ENCODE measurements at places on chromosomes 2 and 18.

- DNase-seq = no peak
Observed at GRCh38 chr18:55382277-55382805, 205.7 kb downstream of the TCF4 start.

GRCh38 chr2:31217465-31218200 lies at the start of gene CAPN14:
TSS of gene CAPN14 (minus strand) at chr2:31217515. CDS start at chr2:31205447, 12,068 bp downstream.
- DNase-seq = no peak

DNA sequence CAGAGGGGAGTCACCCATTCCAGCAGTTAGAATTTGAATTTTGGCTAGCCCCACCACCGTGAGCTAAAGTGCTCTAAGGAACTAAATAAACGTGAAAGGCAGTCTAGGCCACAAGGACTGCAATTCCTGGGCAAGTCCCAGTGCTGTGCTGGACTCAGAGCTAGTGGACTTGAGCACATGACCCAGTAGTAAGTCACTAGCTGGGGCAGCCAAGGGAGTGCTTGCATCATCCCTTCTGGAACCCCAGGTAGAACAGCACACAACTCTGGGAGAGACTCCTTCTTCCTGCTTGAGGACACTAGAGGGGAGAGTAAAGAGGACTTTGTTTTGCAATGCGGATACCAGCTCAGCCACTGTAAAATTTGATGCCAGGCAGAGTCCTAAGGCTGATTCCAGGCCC lies 672.2 kb downstream of the CPS1 start:
- no peak for DNase-seq

- no peak for DNase-seq
Observed at GRCh38 chr2:172066394-172066886, 18.9 kb upstream of the DLX1 start.

GRCh38 chr2:224753743-224754540 lies 37.8 kb upstream of the CCDC195 start:
- no peak for DNase-seq

DNA sequence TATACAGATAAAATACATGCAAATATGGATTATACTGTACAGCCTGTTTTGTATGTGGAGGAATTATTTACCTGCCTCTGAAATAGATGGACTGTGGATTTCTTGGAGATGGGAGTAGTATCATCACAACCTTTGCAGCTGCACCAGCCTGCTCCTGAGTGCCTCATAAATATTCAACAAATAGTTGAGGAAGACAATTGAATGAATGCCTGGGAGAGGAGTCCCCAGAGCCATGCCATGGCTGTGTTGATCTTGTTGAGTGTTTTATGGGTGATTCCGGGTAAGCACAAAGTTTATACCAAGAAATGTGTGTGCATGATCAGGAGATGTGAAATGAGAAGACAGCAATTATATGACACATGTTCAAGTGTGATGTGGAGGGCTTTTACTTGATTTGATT lies 225.0 kb downstream of the FHOD3 start:
- no peak for DNase-seq

GRCh38 chr2:101360232-101360631 lies 27.1 kb downstream of the CREG2 start:
- peak; percentile 81 for DNase-seq

- DNase-seq = peak; percentile 32
Observed at GRCh38 chr18:46324087-46324955, 220.1 kb downstream of the HAUS1 start.

DNA sequence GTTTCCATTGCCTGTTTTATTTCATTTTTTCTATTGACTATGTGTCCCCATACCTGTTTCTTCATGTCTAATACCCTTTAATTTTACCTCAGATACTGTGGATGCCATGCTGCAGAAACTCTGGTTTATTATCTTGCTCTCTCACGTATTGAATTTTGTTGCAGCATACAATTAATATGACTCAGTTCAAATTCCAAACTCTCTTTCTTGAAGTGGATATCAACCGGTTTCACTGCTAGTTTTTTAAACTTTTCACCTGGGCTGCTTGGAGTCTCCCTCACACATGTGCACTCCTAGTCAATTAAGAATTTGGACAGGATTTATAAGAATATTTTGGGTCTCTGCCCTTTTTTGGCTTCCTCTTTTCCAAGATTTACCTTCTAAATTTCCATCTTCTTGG lies 70.6 kb upstream of the CAPN13 start:
- DNase-seq = no peak

GRCh38 chr2:231342061-231342711 lies 53.3 kb upstream of the B3GNT7 start:
- no peak for DNase-seq

DNA sequence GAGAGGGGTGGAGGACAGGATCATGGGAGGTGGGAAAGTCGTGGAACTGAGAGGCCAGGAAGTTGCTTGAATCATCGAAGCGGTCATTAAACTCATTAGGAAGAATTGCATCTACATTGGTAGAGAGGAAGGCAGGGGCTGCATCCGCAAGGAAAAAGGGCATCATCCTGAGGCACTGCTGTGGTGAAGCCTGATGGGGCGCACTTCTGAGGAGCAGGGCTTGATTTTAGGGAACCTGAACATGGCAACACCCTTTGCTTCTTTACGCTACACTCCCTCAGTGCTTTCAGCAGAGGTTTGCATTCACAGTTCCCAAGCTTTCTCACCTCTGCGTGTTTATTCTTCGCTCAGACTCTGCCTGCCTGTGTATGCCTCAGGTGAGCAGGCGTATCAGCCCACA lies 352.0 kb upstream of the RAB6C start:
- no peak for DNase-seq

GRCh38 chr18:22253156-22253555 lies 83.8 kb downstream of the GATA6 start:
- DNase-seq = no peak

Data from LoVo (cell line).